ENCODE measurements at places on chromosomes 1 and 21. TPM values are rescaled to one million over a fixed set of nuclear protein-coding genes. Genes with fewer than 3 reads are reported as not detected.

Gene RIPPLY3
- total RNA-seq = not detected

Gene MIXL1
- total RNA-seq = not detected

GRCh38 chr1:223708651-223709268, 3.6 kb upstream of the CAPN2 start:
- H3K4me1 ChIP-seq = peaks cover 34% of the 10 kb centered on the region
- H3K27me3 ChIP-seq = no peaks in the 10 kb centered on the region
- DNase-seq = no peak
- H3K36me3 ChIP-seq = peaks cover 6% of the 10 kb centered on the region
- no peak overlapping the region for H3K4me3 ChIP-seq

- peaks cover 61% of the 10 kb centered on the region for H3K4me1 ChIP-seq
- peak overlapping the region; percentile 98 for H3K4me3 ChIP-seq
- H3K27ac ChIP-seq = peak overlapping the region; percentile 99
- H3K36me3 ChIP-seq = peaks cover 15% of the 10 kb centered on the region
- peak; percentile 68 for DNase-seq
- no peaks in the 10 kb centered on the region for H3K27me3 ChIP-seq
Measured at GRCh38 chr1:113930499-113931161, 1.5 kb downstream of the HIPK1 start.

DNA sequence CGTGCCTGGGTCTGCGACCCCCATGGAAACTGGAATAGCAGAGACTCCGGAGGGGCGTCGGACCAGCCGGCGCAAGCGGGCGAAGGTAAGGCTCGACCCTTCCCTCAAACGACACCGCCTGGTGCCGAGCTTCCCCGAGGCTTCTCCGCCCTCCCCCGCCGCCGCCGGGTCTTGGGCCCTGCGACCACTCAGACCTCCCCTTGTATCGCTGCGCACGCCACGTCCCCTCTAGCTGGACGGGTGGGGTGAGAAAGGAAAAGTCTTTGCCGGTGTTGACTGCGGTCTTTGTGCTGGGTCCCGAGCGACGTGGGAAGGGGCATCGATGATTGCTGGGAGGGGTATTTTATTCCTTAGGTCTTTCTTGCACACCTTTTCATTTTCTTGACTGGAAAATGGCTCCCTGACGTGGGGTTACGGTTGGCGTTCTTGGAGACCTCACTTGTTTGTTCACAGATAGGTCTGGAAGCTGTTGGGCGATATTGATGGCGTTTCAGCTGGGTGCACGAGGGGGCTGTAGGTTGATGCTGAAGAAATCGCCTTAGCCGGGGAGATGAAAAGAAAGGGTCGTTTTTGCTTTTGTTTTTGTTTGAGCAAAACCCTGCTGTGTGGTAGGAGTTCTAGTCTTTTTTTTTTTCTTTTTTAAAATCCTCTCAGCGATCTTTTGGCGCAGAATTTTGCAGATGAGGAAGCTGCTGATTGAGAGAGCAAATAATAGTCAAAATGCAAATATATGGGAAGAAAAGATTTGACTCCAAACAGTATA, 776 bp downstream of the KDM1A start:
- H3K4me3 ChIP-seq = peak overlapping the region; percentile 97
- peaks cover 30% of the 10 kb centered on the region for H3K4me1 ChIP-seq
- no peak for DNase-seq
- peak overlapping the region; percentile 86 for H3K27ac ChIP-seq

DNA sequence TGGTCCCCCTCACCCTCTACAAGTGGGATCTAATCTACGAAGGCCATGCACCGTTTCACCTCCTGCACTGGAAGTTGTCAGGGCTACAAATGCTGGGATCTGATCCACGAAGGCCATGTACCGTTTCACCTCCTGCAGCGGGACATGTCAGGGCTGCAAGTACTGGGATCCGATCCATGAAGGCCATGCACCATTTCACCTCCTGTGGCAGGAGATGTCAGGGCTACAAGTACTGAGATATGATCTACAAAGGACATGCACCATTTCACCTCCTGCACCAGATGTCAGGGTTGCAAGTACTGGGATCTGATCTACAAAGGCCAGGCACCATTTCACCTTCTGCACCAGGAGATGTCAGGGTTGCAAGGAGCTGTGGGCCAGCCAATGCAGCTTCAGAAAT, 7.0 kb downstream of the ALDH4A1 start:
- H3K36me3 ChIP-seq = no peaks in the 10 kb centered on the region
- H3K27ac ChIP-seq = no peak overlapping the region
- no peaks in the 10 kb centered on the region for H3K27me3 ChIP-seq
- peaks cover 2% of the 10 kb centered on the region for H3K4me1 ChIP-seq
- no peak for DNase-seq

DNA sequence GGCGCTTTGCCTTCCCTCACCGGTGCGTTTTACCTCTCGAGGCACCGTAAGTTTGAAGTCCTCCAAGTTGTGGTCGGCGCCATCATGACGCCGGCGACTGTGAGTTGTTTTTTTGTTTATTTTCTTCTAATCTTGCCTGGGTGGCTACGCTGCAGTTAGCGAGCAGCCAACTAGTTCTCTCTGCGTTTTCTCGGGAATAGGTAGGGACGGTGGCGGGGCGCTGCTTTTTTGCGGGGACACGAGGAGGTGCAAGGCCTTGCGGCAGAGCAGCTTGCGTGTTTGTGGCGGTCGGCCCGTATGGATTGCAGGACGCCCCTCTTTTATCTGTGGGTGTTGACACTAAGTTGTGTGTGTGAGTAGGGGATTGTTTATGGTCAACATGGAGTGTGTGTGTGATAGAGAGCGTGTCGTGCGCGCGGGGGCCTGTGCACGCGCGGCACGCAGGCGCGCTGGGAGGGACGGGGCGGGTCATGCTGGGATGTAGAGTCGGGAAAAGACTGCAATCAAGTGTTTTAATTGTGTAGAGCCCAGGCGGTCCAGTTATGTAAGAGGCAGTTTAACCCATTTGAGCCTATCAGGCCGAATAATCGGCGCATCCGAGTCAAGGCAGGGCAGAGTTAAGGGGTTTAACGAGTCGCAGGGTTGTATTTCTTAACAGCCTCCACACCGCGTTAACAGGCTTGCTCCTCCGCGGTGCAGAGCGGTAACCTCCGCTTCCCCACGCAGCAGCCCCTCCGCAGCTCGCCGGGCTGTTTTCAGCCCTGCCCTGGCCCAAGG, 1.2 kb upstream of the NEGR1 start:
- H3K4me3 ChIP-seq = no peak overlapping the region
- DNase-seq = peak; percentile 8
- peaks cover 15% of the 10 kb centered on the region for H3K4me1 ChIP-seq
- H3K36me3 ChIP-seq = peaks cover 3% of the 10 kb centered on the region
- peaks cover 5% of the 10 kb centered on the region for H3K27me3 ChIP-seq

Gene VANGL2
- total RNA-seq = not detected
